ENCODE measurements at places on chromosomes 1 and 21.

DNA sequence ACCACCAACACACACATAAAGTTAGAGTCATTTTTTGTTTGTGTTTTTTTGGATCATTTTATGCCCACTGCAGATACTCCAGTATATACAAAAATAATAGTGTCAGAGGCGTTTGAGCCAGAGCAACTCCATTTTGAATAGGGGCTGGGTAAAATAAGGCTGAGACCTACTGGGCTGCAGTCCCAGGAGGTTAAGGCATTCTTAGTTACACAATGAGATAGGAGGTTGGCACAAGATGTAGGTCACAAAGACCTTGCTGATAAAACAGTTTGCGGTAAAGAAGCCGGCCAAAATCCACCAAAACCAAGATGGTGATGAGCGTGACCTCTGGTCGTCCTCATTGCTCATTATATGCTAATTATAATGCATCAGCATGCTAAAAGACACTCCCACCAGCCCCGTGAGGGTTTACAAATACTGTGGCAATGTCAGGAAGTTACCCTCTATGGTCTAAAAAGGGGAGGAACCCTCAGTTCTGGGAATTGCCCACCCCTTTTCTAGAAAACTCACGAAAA lies 40.6 kb downstream of the GJA5 start:
- no peak for DNase-seq

GRCh38 chr1:53551428-53551995 lies 92.3 kb downstream of the DMRTB1 start:
- DNase-seq, result no peak

DNA sequence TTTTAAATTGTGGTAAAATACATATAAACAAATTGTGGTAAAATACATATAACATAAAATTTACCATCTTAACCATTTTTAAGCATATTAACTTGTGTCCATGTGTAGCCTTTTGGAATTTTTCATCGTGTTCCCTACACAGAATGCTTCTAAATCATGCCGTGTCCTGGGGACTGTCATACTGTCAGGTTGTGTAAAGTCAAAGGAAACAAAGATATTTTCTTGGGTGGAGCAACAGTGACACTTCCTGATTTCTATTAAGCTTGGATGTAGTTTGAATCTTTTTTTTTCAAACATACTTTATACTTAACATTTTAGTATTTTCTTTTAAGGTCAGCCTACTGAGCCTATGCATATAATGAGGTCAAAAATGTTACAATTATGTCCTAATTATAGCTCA lies 32.3 kb downstream of the DOP1B start:
- no peak for DNase-seq

GRCh38 chr21:34934350-34934749 lies 114.8 kb downstream of the RUNX1 start:
- DNase-seq, result no peak

GRCh38 chr1:198763298-198763714 lies 124.5 kb downstream of the PTPRC start:
- no peak for DNase-seq

GRCh38 chr1:219265026-219265515 lies 91.4 kb downstream of the LYPLAL1 start:
- no peak for DNase-seq

- DNase-seq, result no peak
These were observed 92.4 kb upstream of the PGBD5 start for GRCh38 chr1:230518511-230518910.

- DNase-seq, result no peak
These were observed 143.9 kb downstream of the GALNT2 start for GRCh38 chr1:230210981-230211336.

GRCh38 chr1:155017041-155017945 lies 14.7 kb downstream of the ZBTB7B start:
- peak; percentile 85 for DNase-seq

DNA sequence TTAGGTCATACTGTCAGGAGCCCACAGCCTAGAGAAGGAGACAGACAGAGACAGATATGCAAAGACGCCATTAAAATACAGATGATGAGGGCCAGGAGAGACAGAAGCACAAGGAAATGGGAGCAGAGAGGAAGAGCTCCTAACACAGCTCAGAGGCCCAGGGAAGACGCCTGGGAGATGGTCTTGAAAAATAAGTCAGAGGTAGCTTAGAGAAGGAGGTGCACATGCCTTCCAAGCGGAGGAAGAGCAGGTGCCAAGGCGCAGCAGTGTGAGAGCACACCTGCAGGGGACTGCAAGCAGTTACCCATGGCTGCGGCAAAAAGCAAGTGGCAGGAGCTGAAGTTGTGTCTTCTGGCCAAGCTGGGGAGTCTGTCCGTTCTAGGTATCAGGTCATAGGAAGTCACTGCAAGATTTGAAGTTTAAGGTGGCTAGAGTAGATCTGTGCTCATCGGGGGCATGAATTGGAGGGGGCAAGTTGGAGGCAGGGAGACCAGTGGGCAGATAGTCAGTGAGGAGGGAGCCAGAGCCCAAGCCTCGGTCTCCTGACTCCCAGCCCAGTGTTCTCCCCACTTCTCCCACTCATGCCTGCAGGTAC lies 1.3 kb upstream of the TRABD2B start:
- DNase-seq, result no peak

DNA sequence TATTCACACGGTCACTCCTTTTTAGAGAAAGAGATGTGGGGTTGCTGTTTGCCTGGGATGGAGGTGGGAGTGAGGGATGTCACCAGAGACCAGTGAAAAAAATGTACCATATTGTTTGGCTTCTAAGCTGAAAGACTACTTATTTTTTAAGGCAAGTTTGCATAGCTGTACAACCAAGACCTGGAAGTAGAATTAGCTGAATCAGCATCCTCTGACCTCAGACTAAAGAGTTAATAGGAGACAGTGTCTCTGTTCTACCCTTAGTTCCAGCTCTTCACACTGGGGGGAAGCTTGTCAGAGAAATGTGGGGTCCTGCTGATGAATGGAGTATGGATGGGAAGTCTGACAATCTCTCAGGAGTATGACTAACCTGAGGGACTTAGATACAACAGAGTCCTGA lies 41.6 kb downstream of the SLC9C2 start:
- no peak for DNase-seq

GRCh38 chr21:38507374-38507942 lies 9.2 kb upstream of the ERG start:
- DNase-seq, result no peak

- no peak for DNase-seq
These were observed 7.5 kb upstream of the KCNJ15 start for GRCh38 chr21:38249256-38249655.

- DNase-seq, result no peak
These were observed 17.8 kb upstream of the TTC4 start for GRCh38 chr1:54697896-54698295.

GRCh38 chr1:183164963-183165362 lies 21.1 kb upstream of the LAMC2 start:
- DNase-seq, result no peak

GRCh38 chr1:68158837-68159236 lies 73.5 kb downstream of the WLS start:
- no peak for DNase-seq

GRCh38 chr1:110675060-110675791 lies 486 bp upstream of the KCNA3 start:
- no peak for DNase-seq

GRCh38 chr1:178273707-178274410 lies 180.0 kb downstream of the RASAL2 start:
- DNase-seq, result no peak

DNA sequence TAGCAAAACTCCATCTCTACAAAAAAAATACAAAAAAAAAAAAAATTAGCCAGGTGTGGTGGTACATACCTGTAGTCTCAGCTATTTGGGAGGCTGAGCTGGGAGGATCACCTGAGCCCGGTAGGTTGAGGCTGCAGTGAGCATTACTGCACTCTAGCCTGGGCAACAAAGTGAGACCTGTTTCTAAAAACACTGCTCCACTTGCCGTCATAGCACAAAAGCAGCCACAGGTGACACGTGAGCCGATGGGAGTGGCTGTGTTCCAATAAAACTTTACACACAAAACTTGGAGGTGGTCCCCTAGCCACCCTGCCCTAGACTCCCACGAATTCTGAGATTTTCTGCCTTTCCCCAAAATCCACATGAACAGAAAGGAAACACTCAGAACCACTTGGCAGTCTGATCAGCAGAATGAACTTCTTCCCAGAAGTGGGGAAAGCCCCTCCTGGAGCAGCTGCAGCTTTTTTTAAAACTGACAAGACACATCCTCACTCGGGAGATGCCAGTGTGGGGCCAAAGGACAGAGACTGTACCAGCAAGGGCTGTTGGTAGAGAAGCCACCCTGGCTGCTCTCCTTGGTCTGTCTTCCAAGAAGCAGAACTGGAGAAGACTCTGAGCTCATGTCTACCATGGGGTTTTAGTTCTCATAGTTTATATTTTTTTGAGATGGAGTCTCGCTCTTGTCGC lies 23.3 kb downstream of the PLEKHM2 start:
- DNase-seq, result no peak

DNA sequence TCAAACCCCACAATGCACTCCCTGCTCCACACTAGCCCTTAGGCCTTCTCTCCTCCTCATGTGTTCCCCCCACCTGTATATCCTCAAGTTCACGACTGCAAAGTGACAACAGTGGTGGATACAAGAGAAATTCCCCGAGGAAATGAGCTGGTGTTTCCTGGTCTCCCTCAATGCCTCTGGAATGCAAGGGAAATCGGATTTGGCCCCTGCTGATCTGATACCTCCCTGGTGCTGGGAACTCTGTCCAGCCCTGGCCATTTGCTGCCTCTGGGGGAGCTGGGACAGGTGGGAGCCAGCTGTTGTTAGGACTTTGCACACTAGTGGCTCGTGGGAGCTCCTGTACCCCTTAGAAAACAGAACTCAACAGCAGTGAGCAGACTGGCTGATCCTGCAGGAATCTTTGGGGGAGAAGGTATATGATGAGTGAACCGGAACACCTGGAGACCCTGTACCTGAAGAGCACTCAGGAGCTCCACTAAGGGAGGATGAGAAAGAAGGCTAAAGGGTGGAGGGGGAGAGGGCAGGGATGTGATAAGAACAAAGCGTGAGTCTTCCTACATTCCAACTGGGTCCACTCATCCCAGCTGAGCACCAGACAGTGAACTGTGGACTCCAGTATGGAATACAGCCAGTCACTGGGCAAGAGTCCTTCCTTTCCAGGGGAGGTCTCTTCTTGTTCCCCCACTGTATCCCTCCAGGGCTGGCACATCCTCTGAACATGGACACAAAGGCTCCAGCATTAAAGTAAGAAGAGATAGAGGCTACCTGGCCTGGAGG lies 69.3 kb downstream of the PLXNA2 start:
- no peak for DNase-seq

DNA sequence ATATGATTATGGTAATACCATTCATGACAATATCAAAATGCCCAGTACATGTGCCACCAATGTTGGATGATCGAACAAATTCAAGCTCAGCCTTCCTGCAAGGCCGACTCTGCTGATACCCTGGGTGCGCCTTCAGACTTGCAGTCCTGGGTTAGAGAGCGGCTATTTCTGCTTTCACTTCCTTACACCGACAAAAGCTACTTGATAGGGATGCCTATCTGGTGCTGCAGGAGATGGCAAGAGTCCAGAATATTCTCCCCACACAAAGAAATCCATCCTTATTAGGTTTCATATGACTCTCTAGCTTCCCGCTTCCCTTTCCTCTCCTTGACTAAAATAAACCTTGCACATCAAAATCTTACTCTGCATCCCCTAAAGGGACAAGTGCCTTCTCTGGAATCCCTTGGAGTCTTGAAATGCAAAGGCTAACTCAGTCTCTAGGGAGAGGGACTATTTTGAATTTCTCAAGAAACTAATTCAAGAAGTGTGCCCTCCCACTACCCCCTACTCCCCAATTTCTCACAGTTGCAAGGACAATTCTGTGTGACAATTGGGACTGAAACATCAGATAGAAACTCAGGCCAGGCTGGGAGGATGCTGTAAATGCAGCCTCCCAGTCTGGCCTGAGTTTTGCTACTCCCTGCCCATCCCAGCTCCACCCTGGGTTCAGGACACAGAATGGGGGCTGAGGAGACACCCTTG lies 103.1 kb upstream of the USP24 start:
- no peak for DNase-seq

DNA sequence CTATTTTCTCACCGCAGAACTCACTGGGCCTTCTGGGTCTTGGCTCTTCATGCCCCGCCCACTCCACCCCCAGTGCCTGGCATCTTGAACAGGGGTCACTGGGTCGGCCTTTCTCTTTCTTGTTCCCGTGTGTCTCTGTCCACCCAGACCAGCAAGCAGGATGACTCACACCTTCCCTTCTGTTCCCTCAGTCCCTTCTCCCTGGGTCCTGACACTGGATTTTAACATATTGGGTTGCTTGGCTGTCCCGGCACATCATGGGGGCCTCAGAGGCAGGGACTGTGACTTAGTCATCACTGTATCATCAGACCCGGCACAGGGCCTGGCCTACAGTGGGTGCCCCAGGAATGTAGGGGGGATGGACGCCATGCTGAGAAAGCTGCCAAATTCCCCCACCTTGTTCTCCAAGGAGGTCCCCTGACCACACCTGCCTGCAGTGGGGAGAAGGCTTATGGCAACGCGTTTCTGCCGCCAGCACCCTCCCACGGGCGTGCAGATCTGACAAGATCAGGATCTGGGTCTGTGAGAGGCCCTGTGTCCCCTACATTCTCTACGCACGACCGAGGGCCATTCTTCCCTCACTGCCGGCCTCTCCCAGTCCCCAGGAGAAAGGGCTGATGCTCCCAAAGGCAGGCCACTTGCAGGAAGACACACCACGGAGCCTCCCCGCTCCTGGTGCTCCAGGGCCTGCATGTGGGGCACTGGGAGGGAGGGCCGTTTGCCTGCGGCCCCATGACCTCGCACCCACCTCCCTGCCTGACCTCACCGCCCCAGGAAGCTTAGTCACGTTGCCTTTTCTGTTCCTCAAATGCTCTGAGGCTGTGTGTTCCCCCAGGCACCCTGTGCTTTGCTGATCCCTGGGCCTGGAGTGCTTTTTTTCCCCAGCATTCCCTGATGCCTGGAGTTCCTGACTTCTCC lies 157.2 kb upstream of the TMEM51 start:
- no peak for DNase-seq

GRCh38 chr1:75353051-75353450 lies 218.9 kb downstream of the LHX8 start:
- DNase-seq, result no peak

DNA sequence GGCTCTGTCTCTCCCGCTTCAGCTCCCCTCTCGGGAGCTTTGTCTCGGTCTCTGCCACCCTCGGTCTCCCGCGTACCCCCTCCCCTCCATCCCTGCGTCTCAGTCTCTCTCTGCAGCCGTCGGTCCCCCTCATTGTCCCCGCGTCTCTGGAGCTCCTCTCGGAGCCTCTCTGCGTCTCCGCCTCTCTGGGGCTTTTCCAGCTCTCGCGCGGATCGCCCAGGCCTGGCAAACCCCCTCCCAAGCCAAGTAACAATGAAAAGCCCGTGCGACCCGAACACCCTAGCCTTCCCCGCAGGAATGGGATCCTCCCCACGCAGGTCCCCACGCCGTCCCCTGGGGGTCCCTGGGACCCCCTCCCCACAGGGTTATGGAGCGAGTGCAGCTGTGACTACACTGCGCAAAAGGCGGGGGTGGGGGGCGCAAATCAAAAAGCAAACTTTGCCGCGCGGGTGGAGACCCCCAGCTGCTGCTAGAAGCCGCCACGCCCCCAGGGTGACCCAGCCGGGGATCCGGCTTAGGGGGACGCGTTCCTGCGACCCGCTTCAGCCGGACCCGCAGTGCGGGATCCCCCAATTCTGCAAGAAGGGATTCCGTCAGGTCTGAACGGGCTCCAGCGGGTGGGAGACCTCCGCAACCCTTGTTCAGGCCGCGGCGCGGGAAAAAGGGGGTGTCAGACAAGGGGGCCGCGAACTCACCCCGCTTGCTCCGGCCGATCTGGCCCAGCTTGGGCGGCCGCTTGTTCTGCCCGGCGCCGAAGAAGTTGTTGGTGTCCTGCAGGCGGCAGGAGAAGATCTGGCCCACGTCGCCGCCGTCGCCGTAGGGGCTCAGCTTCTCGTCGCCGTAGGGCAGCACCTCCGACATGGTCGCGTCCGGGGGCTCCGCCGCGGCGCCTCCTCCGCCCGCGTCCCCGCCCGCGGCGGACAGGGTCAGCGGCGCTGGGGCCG lies 1.2 kb downstream of the CAMK2N1 start:
- peak; percentile 38 for DNase-seq

Data from memory B cell (primary cell).